RKO (cell line): ENCODE measurements at places on chromosomes 1 and 21.

GRCh38 chr1:84997667-84998600, 1.0 kb upstream of the MCOLN2 start:
- DNase-seq, result no peak

DNA sequence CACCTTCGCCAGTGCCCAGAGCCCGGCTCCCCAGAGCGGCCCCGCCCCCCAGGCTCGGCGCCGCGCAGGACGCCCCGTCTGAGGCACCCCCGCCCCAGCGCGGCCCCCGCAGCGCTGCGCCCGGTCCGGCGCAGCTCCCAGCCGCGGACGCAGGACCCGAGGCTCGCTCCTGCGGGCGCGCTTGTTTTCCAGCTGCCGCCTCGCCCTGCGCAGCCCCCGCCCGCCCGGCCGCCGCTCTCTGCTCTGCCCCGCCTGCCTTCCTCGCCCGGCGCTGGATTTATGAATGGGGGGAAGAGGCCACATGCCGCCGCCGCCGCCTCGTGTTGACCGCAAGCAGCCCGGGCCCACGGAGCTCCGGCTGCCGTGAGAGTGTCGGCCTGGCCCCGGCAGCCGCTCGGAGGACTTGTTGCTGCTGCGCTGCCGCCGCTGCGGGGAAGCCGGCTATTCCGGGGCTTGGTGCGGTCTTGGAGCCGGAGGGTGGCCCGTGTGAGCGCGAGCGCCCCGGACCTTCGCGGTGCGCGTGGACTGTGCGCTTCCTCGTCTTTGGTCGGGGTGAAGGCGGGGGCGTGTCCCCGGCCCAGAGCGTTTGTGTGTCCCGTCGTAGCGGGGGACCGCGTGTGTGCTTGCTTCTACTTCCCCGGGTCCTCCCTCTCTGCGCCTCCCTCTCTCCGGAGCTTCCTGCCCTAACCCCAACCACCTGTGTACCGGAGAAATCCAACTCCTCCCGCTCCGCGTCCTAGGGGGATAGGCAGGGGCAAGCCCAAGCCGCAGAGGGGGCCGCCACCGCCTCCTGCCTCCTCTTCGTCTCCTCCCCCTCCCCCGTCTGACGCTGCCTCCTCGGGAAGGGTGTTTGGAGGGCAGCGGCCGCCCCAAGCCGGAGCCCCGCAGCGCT, 736 bp downstream of the KCNC4 start:
- DNase-seq, result peak; percentile 50

DNA sequence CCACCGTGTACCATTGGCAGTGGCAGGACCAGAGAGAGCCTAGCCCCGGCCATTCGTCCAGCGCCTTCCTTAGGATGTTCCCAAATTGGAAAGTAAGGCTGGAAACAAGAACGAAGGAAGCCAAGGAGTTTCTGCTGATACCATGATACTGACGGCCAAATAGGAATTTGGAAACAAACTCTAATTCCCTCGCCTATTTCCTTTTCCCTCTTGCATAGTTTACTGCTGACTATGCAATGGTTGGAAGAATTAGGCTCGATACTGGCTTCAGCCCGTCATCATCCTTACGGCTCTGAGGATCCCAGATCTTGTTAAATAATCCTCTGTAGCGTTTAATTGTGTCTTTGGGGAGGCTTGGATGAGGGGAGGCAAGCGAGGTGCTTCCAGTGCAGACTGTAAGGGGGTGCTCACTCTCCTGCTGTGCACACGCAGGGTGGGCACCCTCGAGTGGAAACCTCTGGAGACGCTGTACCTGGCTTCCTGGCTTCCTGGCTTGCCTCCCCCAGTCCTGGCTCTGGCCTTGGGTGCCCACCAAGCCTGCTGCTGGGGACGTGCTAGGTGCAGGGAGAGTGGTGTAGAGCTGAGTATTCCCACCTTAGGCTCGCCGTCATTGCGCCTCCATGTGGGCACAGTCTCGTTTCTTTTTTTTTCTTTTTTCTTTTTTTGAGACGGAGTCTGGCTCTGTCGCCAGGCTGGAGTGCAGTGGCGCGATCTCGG, 27.4 kb upstream of the CAMTA1 start:
- no peak for DNase-seq

GRCh38 chr1:940107-941014, 16.6 kb downstream of the SAMD11 start:
- peak; percentile 50 for DNase-seq

DNA sequence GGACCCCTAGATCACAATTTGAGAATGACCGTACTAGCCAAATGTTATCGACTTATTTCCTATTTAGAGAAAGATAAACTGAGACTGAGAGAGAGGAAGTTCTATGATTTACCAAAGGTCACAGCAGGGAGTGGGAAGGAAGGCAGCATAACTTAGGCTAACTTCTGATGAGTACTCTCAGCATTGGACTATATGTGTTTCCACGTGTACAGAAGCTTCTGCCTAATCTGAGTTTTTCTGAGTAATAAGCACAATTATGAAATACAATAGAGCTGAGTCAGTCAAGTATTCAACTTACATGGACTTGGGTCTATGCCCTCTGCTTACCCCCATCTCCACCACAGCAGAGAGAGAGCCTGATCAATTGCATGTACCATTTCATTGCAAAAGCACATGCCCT, 88.1 kb upstream of the HIVEP3 start:
- peak; percentile 3 for DNase-seq

DNA sequence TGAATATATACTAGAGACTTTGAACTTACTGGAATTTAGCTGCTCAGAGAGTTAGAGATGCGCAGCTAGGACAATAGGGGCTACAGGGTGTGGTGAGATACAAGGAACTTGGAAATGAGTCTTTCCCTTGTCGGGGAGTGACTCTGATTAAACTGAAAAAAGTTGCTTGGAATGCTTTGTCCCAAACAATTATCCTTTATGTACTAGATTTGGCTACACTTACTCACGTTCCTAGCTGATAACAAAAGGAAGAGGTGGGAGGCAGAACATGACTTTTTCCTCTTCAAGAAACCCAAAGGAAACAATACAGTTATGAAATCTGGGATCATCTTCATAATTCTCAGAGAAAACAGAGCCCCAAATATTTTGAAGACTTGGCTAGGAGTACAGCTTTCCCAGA, 6.9 kb upstream of the CGN start:
- no peak for DNase-seq

GRCh38 chr1:232186931-232187330, 443.0 kb downstream of the SIPA1L2 start:
- no peak for DNase-seq

- no peak for DNase-seq
These were observed 58.7 kb upstream of the APOBEC4 start for GRCh38 chr1:183711741-183712361.

DNA sequence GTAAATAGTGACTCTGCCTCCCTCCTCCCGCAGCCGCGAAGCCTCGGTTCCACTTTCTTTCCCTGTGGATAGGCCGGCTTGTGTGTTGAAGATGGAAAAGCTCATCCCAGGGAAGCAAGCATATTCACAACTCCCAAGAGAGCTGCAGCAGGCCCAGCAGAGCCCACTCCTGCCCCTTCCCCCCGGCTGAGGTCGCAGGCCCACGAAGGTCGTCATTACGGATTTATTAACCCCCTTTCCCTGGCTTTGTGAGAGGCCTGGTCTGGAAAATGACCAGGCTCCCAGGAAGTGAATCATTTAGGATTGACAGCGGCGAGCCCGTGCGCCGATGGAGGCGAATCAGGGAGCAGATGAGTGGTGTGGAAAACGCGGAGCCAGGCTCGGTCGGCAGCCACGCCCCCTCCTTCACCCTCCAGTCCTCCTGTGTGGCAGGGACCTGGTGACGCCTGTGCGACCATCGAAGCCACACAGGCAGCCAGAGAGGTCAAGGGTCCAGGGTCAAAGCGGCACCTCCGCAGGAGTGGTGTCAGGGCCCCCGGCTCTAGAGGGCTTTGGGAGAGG, 93.4 kb downstream of the PRDM16 start:
- no peak for DNase-seq

GRCh38 chr1:41368366-41368765, 7.1 kb downstream of the FOXO6 start:
- DNase-seq, result no peak

GRCh38 chr1:236615399-236616148, 11.3 kb upstream of the HEATR1 start:
- DNase-seq, result no peak

GRCh38 chr1:93567255-93567918, 114.2 kb downstream of the BCAR3 start:
- DNase-seq, result peak; percentile 56

GRCh38 chr1:150295476-150295875, 1.8 kb downstream of the MRPS21 start:
- peak; percentile 69 for DNase-seq

GRCh38 chr1:165954940-165955339, 127.5 kb downstream of the UCK2 start:
- DNase-seq, result no peak

DNA sequence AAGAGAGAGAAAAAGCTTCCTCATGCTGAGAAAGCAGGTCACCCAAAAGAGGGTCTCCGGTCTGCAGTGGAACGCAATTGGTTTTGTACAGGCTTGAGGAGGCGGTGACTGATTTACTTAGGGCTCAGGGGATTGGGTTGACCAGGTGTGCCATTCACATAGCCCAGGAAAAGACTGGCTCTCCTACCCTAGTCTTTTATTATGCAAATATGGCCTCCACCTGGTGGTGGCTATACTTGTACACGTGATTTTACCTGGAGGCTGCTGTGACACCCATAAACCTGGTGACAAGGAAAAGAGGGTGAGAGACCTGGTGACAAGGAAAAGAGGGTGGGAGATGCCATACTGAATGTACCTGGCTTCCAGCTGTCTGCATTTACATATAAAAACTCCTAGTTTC, 49.9 kb downstream of the DNTTIP2 start:
- no peak for DNase-seq

GRCh38 chr1:220734571-220735326, 13.4 kb upstream of the MTARC2 start:
- peak; percentile 27 for DNase-seq

DNA sequence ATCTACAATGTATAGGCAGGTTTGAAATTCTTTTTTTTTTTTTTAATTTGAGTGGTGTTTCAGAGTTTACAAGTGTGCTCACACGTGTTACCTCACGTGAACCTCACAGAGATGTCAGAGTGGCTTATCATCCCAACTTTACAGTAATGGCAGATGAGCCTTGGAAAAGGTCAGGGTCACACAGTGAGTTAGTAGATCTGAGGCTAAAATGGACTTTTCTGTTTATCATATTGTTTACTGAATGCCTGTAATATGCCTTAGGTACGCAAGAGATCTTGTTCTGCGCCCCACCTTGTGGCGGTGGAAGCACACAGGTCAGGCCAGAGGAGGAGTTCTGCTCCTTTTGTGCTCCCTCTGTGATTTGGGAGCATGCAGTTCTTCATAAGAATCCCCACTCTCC, 80.0 kb downstream of the DYRK1A start:
- no peak for DNase-seq

GRCh38 chr21:39105341-39105765, 77.9 kb downstream of the PSMG1 start:
- no peak for DNase-seq

- DNase-seq, result no peak
These were observed 36.3 kb downstream of the EDN2 start for GRCh38 chr1:41447995-41448770.

DNA sequence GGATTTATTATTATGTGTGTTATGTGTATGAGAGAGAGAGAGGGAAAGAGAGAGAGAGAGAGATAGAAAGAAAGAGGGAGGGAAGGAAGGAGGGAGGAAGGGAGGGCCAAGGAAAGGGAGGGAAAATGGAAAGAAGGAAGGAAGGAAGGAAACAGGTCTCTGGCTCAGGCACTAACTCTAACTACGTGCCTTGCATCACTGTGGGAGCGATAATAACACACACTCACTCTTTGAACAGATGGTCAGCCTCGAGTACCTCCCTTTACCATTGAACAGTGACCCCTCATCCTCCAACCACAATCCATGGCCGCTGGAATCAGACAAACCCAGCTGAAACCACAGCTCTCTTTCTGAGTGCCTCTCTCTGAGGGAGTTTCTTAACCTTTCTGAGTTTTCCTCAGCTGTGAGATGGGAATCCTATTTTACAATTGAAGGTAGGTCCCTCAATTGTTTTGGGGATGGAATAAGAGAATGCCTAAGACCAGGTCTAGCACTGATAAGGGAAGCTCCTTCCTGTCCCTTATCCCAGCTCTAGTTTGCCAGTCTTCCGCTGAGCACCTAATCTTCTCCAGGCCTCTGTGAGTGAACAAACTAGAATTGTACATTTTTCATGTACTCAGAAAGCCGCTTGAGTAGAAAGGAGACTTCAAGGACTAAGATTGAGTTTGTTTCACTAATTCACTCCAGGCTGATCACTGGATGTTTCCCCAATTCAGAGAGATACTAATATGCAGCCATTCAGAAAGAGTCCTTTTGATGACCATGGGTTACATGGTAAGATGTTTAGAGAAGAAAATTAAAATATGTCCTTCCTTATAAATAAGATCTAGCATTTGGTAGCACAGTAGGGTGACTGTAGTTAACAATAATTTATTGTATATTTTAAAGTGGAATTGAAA, 62.8 kb downstream of the IRF2BP2 start:
- DNase-seq, result no peak

DNA sequence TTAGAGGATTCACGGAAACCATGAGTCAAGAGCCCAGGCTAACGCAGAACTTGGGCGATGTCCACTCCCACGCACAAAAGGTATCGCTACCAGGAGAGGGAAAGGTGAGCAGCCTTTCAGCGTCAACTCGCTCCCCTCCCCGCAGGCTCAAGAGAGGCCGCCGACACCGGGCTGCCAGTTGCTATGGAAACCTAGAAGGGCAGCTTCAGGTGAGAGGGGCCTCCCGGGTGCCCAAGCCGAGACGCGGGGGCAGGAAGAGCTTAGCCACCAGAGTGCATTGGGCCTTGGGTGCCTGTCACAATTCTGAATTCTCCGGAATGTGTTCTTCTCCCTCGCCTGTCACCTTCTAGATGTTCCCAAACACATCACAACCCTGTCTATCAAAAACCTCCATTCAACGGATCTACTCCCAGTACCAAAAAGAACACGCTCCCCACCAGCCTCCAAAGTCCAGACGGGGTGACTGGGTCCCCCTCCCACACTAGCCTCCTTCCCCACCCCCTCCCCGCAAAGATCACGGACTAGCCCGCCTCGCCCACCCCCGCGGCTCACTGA, 694 bp downstream of the MEAF6 start:
- peak; percentile 47 for DNase-seq

DNA sequence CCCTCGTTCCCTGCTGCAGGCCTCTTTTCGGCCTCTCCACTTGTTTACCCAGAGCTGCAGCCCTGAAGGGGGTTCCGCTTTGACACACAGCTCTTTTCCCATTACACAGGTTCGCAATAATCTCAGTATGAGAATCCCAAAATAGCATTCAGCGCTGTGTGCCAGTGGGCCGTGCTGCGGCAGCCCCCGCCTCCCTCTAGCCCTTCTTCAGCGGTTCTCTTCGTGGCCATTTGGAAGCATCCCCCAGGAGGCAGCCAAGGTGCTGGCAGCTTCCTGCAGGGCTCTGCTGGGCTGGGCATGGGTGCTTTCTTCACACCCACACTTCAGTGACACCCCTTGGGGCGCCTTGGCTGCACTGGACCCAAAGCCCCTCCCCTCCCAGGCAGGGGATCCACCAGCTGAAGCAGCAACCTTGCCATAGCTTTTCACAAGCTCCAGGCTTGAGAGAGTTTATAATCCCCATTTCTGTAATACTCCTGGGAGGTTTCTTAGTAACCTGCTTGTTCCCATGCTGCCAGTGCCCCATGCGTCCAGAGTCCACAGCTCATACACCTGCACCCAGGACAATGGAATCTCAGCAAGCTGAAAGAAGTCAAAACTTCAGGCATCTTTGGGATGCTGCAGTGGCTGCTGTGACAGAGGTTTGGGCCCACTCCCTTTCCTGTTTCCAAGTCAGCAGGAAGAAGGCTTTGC, 8.1 kb downstream of the NCF2 start:
- DNase-seq, result no peak
